Activated T-helper 2 cell treated with anti-CD3 and anti-CD28 coated beads, Interferon-gamma antibody, Interleukin-2, Interleukin-4, amounts not matched to agents 10 μg/mL and 5 μg/mL and 100 μg/mL, durations not matched to agents 14 hours and 24 hours and 36 hours (primary cell): ENCODE measurements at places on chromosomes 2 and 18. TPM values are rescaled to one million over a fixed set of nuclear protein-coding genes. Genes with fewer than 3 reads are reported as not detected.

Gene SIGLEC15
- not detected in 2 replicates for total RNA-seq

Gene TRAK2
- 27.1 and 27.7 TPM in 2 replicates for total RNA-seq

Gene SKA1
- total RNA-seq, result 23.5 and 23.6 TPM in 2 replicates

Gene PMAIP1
- 41.8 and 42.0 TPM in 2 replicates for total RNA-seq

Gene AGPS
- 70.4 and 74.4 TPM in 2 replicates for total RNA-seq

Gene TEX44
- total RNA-seq, result not detected in 2 replicates
